ENCODE measurements at places on chromosomes 4 and X. TPM values are rescaled to one million over a fixed set of nuclear protein-coding genes. Genes with fewer than 3 reads are reported as not detected.

CHIC2 gene
- total RNA-seq = 16.5 TPM

MAGEC3 gene
- total RNA-seq = not detected

IQCM gene
- not detected for total RNA-seq

- DNase-seq = no peak
Observed at GRCh38 chrX:124239324-124239723, 93.1 kb upstream of the TEX13D start.

- peak; percentile 4 for DNase-seq
Observed at GRCh38 chr4:165398570-165398969, 19.8 kb downstream of the CPE start.

- no peak for DNase-seq
Observed at GRCh38 chr4:176883108-176883550, 90.4 kb upstream of the VEGFC start.

- DNase-seq = no peak
Observed at GRCh38 chr4:133095591-133095990, 53.5 kb upstream of the PCDH10 start.

All from Calu3 (cell line).